Erythroblast (primary cell): ENCODE measurements at places on chromosomes 16 and 17.

DNA sequence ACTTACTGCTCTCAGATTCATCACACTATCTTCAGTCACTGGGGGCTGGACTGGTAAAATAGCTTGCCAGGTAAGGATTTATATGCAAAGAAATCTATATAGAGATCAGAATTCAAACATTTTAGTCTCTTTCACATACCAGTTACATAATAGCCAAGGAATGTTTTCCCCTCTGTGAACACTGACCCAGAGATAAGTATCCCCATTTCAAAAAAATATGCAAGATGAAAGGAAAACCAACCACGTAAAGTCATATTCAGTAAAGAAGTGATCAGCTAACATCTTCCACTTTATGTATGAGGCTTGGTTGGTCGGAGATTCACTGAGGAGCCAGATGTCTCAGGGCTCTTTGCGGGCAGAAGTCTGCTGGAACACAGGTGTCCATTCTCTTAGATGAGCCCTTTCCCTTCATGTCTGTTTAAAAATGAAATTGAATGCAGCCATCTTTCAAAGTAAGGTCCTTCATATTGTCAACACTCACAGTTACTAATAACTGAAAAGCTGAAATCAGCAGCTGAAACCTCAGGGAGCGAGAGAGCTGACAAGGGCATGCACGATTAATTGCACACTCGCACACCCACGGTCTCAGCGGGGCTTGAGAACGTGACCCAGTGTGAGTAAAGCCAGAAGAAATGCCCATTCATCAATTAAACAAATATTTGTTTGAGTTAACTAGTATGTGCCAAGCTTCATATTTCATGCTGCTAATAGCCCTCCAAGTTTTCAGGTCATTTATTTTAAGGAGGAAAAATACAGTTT lies 161.2 kb downstream of the MRTFB start:
- no peak for DNase-seq

DNA sequence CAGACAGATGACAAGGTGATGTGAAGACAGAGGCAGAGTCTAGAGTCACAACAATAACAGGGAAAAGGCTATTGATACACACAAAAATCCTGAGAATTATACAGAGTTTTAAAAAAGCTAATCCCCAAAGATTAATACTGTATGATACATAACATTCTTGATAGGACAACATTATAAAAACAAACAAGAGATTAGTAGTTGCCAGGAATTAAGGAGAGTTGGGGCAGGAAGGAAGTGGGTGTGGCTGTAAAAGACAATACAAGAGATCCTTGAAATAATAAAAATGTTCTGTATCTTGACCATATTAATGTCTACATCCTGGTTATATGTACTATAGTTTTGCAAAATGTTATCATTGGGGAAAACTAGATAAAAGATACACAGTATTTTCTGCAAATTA lies 309.5 kb upstream of the PMFBP1 start:
- DNase-seq = no peak

GRCh38 chr16:30335598-30336474 lies 19.3 kb downstream of the CD2BP2 start:
- no peak for DNase-seq

- no peak for DNase-seq
Measured at GRCh38 chr17:19005137-19005773, 691 bp upstream of the FAM83G start.

GRCh38 chr16:280552-280951 lies at the start of gene ARHGDIG:
Gene ARHGDIG, plus strand, starts transcription at chr16:280591. Its CDS starts 90 bp downstream, at chr16:280681.
- DNase-seq = peak; percentile 22

GRCh38 chr16:27228045-27228444 lies 24.7 kb downstream of the KDM8 start:
- DNase-seq = no peak

DNA sequence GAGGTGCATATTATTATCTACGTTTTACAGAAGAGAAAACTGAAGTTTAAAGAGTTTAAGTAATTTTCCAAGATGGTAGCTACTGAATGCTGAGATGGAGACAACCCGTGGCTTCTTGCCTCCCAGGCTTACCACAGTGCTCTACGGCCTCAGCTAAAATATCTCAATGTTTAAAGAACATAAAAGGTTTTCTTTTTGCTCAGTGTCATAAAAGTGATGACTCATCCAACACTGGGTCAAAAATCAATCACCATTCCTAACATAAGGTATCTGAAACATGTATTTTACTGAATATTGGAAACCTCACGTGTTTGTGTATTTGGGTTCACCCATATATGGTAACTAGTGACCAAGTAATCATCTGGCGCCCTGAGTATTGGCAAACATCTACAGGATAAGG lies 18.4 kb downstream of the ABCA9 start:
- DNase-seq = no peak

DNA sequence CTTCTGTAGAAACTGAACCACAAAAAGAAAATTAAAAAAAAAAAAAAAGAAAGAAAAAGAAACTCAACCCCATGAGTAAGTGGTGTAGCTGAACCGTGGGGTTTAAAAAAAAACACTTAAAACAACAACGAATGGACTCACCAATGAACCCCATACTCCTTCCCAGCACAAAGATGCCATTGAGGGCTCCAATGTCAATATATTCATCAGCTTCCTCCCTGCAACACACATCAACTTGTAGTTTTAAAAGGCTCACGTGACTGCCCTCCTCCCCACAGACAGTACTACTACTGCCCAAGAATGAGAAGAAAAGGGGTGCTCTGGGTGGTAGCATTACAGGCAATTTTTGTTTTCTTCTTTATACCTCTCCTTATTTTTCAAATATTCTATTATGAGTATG lies 3.3 kb upstream of the KLHL11 start:
- DNase-seq = no peak

DNA sequence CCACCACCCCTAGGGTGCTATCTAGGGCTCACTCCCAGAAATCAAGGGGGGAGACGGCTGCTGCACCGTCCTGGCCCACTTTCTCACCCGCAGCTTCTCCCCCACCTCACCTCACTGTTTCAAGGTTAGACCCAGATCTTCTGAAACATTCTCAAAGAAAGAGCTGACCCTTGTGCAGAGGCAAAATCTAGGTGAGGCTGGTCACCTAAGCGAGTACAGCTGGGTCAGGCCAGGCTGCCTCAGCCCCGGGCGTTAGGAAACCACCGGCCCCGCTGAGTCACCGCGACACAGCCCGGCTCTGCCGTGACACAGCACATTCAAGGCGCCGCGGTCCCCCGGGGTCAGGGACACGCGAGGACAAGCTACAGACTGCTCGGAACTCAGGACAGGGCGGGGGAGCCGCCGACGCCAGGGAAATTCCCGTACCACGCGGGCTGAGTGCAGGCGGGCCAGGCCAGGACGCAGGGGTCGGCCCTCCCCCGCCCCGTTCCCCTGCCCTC lies 27.1 kb downstream of the GNPTG start:
- DNase-seq = peak; percentile 92

DNA sequence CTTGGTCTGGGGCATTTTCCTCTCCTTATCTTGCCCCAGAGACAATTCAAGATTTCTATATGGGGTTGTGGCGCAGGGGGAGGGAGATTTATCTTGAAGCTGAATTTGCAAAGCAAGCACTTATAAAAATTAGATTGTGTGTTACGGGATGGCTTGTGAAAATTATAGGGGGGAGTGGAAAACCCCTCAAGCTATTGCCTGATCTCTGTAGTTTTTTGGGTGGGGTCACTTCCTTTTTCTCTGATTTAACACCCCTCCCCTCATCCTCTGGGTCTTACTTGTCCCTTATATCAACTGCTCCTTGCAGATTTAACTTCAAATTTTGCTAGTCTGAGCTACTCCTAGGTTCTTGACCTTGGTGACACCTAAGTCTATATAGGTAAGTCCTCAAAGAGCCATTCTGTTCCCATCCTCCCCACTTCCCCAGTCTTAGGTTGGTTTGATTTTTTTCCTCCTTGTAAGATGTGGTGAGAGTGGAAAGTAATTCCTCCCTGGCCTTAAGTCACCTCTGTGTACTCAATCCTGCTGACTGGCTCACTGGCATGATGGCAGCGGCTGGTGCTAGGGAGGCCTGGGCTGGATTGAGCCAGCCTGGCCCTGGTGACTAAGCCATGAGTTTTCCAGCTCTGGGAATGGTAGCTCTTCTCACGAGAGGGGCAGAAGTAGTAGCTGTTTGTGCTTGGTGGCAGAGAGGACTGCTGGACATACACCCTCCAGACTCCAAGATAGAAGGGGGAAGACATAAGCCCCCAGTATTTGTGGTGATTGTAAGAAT lies 2.3 kb downstream of the ARL4D start:
- no peak for DNase-seq

- no peak for DNase-seq
Measured at GRCh38 chr16:16850274-16850673, 471.3 kb downstream of the NPIPA7 start.

GRCh38 chr17:6683081-6683684 lies 30.0 kb downstream of the SLC13A5 start:
- no peak for DNase-seq

DNA sequence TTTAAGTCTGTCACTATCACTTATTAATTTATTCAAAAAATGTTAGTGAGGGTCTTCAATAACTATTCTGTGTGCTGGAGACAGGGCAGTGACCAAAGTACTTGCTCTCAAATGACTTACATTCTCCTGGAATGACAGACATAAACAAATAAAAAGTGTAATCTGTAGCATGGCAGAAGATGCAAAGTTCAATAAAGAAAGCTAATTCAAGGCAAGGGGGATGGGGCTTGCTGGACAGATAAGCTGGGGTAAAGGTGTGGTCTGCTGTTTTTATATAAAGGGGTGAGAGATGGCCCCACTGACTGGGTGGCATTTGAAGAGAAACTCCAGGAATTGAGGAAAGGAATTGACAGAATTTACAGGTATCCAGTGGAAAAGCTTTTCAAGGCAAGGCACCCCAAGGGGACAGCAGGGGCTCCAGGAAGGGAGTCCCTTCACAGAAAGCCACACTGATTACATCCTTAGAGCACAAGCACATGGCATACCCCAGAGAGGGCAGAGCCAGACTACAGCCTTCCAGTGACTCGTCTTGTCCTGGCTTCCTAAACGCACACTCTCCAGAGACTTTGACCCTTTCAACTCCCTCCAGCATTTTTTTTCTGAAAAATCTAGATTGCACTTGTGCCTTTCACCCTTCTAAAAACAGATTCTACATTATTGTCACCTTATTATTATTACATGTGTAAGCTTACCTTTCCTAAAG lies 123.7 kb upstream of the HS3ST3A1 start:
- DNase-seq = no peak

DNA sequence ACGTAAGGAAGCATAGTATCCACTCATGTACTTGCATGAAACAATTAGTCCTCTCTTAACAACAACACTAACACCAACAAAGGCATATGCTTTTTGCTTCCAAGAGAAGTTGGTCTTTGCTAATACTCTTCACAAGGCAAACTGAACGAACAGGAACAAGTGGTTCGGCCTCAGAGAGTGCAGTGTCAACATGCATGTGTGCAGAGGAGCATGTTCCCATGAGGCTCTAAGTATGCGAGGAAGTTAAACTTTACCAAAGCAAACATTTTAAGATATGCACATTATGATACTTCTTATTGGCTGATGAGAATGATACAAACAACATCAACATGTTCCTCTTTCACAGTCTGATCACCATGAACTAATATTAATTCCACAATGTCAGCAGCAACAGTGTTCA lies 285.3 kb upstream of the IRX5 start:
- DNase-seq = no peak

GRCh38 chr16:69381231-69381630 lies 4.6 kb downstream of the TERF2 start:
- no peak for DNase-seq

DNA sequence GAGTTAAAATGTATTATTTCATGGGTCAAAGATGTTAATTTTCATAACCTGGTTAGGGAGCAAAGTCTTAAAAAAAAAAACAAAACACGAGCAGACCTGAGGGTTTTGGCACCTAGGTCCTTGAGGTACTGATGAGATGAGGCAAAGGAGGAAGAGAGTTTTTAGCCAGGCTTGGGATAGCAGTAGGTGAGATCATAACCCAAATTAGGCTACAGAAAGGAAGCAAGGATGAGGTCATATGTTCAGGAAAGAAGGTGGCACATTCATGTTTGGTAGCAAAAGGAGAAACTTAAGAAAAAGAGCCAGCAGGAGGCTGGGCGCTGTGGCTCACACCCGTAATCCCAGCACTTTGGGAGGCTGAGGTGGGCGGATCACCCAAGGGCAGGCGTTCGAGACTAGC lies 2.8 kb downstream of the ATXN1L start:
- no peak for DNase-seq

DNA sequence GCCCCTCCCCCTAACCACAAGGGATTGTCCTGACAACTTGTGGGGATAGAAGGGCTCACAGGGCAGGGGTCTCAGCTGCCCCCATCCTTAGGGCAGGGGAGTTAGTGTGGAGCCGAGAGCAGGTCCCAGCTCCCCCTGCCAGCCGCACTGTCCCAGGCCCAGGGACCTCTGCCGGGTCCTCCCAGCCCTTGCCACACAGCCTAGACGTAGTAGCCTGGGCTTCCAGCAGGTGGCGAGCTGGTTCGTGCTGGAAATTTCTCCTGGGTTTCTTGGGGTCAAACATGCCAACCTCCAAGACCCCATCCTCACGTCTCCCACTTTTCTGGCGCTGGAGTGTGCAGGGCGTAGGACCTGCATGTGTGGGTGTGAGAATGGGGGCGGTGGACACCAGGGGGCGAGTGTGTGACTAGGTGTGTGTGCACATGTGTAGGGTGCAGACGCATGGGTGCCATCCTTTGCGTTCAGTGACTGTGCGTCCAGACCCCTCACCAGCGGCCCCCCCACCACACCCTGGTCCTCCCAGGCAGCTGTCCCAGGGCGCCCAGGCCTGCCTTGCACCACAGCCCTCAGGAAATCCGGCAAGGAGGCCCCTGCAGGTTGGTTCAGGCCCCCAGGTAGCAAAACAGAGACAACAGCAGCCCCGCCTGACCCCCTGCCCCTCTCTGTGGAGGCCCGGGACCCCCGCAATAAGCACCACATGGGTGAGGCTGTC lies 29.5 kb downstream of the SBK1 start:
- DNase-seq = peak; percentile 15

DNA sequence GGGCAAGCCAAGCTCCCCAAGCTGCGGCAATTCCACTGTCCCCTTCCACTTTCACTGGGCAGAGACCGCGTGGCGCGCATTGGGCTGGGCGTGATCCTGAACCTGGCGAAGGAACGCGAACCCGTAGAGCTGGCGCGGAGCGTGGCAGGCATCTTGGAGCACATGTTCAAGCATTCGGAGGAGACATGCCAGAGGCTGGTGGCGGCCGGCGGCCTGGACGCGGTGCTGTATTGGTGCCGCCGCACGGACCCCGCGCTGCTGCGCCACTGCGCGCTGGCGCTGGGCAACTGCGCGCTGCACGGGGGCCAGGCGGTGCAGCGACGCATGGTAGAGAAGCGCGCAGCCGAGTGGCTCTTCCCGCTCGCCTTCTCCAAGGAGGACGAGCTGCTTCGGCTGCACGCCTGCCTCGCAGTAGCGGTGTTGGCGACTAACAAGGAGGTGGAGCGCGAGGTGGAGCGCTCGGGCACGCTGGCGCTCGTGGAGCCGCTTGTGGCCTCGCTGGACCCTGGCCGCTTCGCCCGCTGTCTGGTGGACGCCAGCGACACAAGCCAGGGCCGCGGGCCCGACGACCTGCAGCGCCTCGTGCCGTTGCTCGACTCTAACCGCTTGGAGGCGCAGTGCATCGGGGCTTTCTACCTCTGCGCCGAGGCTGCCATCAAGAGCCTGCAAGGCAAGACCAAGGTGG lies 9.8 kb downstream of the SARM1 start:
- peak; percentile 49 for DNase-seq

GRCh38 chr16:71746442-71747046 lies 22.0 kb upstream of the PHLPP2 start:
- peak; percentile 68 for DNase-seq

GRCh38 chr17:14316126-14316832 lies 15.4 kb downstream of the HS3ST3B1 start:
- no peak for DNase-seq

- DNase-seq = no peak
Measured at GRCh38 chr16:89744813-89745212, 23.5 kb downstream of the ZNF276 start.

- no peak for DNase-seq
Measured at GRCh38 chr16:69922200-69922599, 28.9 kb upstream of the CLEC18A start.
